Thyroid gland (tissue), 4 donors: ENCODE measurements at places on chromosomes 12 and 14.

DNA sequence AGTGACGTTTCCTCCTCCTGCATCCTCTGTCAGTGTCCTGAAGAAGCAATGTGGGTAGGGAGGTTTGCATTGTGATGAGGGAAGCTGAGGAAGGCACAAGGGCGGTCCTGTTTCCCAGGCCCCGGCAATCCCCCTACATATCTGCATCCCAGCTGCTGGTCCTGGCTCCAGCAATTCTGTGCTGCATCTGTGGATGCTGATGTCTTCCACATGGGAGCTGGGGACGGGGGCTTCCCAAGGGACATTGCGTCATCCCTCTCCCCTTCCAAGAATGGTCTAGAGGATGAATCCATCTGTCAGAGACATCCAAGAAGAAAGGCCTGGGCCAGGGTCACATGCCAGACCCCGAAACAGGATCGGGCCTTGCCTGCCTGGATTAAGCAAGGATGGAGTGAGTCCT is 52.1 kb downstream of the TSPAN11 start:
- no peak for DNase-seq

DNA sequence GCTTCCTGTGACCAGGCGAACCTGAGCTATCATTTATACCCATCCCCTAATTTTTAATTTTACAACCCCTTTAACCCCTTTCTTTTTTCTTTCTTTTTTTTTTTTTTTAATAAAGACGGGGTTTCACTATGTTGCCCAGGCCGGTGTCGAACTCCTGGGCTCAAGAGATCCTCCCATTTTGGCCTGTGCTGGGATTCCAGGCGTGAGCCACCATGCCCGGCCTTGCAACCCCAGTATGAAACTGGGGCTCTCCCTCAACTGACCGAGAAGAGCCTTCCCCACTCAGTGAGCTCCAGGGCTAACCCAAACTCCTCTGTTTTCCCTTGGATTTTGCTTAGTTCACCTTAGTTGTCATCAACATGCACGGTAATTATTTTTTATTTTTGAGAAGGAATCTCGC is 992 bp downstream of the CPSF2 start:
- DNase-seq: no peak

DNA sequence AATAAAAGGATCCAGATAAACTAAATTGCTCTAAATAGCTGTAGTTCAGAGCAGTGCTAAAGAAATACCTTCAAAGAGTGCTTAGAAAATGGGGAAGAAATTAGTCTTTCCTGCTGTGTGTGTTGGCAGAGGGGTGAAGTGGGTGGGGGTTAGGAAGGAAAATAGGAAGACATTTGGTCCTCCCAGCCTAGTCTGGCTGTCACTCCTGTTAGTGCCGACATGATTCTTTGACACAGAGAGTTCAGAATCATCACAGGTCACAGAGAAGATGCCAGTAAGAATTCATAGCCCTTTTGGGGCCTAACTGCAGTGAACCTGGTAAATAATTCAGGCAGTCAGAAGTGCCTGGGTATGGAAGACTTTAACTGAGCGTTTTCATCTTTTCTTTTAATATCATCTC is 74.8 kb downstream of the FLRT2 start:
- DNase-seq: no peak

DNA sequence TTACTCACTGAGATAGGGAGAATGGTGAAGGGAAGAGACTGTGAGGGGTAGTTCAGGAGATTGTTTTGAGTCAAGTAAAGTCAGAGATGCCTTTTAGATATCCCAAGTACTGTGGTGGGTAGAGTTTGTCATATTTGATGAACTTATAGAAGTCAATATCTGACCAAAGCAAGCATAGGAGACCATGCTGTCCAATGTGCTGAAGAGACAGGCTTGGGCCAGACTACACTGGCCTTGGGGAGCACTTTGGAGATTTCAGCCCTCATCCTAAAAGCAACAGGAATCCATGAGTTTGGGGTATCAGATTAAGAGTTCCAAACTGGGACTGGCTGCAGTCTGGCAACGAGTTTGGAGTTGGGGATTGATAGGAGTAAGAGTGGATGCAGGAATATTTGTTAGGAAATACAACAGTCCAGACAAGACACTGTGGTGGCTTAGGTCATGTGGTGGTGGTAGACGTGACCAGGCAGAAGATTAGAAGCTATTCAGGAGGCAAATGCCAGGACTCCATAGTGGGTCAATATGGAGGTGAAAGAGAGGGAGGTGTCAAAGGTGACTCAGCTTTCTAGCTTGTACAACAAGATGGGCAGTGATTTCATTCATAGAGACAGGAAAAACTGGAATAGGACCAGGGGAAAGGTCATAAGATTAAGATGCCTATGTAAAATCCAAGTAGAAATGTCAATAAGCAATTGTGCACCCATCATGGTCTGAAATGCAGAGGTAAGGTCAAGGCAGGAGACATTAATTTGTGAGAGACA is 81.9 kb downstream of the FAR2 start:
- DNase-seq: no peak

- no peak for DNase-seq
Measured at GRCh38 chr14:41699486-41699885, 92.8 kb downstream of the LRFN5 start.

GRCh38 chr14:63487724-63488123 is 55.5 kb downstream of the PPP2R5E start:
- DNase-seq: no peak

- DNase-seq: no peak
Measured at GRCh38 chr12:25307818-25308217, 57.1 kb upstream of the KRAS start.

DNA sequence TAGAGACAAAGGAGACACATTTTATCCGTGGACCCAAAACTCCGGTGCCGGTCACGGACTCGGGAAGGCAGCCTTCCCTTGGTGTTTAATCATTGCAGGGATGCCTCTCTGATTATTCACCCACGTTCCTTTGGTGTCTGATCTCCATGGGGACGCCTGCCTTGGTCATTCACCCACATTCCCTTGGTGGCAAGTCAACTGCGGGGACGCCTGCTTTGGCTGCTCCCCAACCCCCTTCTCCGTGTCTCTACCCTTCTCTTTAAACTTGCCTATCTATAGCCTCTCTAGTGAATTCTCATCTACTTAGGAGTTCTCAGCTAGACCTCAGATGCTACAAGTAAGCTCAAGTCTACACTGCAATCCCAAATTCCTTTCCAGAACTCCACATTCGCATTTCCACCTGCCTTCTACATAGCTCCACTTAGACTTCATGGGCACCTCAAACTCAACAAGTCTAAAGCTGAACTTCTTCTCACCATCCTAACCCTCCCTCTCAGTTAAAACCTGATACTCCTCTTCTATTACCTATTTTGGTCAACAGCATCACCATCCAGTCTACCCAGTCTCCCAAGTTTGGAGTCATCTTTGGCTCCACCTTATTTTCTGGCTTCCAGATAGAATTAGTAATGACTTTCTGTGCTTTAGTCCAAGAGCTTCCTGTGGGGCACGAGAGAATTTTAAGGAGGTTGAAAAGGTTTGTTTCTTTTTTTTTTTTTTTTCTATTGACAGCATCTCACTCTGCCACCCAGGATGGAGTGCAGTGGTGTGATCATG is 14.4 kb downstream of the SPTLC2 start:
- no peak for DNase-seq

GRCh38 chr14:105118646-105119407 is 49.7 kb downstream of the JAG2 start:
- no peak for DNase-seq

- no peak for DNase-seq
Measured at GRCh38 chr12:132491138-132491663, 1.2 kb downstream of the FBRSL1 start.

- no peak for DNase-seq
Measured at GRCh38 chr14:31075144-31075543, 49.0 kb upstream of the STRN3 start.

- no peak for DNase-seq
Measured at GRCh38 chr14:33738491-33738890, 212.4 kb downstream of the EGLN3 start.

DNA sequence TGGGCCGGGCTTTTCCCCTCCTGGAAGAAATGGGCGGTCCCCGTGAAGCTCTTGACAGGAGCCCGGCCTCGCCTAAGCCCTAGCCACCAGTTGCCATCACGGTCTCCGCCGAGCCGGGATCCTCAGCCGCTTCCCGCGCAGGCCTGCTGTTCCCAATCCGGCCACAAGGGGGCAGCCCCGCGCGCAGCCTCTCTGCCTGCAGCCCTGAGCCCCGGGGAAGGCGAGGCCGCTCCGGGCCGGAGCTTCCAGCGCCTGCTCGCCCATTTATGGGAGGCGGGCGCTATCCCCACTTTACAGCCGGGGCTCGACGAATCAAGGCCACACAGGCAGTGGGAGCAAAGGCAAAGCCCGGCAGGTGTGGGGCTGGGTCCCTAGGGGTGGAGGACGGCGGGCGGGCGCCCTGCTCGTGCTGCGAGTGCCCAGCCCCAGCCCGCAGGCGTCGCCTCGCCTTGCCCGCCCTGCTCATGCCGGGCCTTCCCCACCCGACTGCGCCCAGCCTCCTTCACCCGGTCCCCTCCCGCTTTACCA is 61.5 kb downstream of the LGMN start:
- peak; percentile 82 for DNase-seq

GRCh38 chr12:31267966-31268365 is 58.0 kb downstream of the SINHCAF start:
- no peak for DNase-seq

GRCh38 chr12:47864646-47865235 is 40.1 kb downstream of the VDR start:
- no peak for DNase-seq

- DNase-seq: no peak
Measured at GRCh38 chr12:119668324-119668841, 450 bp downstream of the PRKAB1 start.

- no peak for DNase-seq
Measured at GRCh38 chr14:54169254-54169924, 212.8 kb upstream of the BMP4 start.

- DNase-seq: peak; percentile 83
Measured at GRCh38 chr12:53221203-53222080, 10.6 kb downstream of the RARG start.

- DNase-seq: no peak
Measured at GRCh38 chr12:59699421-59700152, 103.8 kb downstream of the SLC16A7 start.

GRCh38 chr12:84079626-84080025 is 833.0 kb downstream of the SLC6A15 start:
- no peak for DNase-seq

DNA sequence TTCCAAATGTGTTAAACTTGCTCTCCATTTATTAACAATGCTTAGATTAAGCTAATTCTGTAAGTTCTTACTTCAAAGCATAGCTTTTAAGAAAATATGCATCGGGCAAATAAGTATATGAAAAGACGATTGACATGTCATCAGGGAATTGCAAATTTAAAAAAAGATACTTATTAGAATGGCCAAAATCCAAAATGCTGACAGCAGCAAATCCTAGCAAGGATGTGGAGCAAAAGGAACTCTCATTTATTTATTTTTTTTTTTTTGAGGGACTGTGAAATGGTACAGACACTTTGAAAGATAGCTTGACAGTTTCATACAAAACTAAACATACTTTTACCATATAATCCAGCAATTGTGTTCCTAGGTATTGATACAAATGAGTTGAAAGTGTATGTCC is 779.5 kb upstream of the MDGA2 start:
- no peak for DNase-seq

DNA sequence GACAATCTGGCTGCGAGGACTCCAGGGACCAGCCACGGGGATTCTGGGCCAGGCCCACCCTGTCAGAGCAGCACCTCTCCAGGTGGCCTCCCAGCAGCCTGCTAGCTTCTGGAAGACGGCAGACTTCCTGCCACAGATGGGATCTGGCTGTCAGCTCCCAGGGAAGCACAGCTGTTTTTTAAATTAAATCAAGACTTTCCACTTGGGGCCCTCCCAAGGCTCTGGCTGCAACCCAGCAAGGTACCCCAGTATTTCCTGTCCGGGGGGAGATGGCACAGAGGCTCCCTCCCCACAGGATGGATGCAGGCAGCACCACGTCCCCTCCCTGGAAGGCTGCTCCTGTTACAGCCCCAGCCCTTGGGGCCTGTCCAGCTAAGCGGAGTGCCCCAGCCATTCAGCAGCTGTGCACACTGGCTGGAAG is 56.9 kb downstream of the ACTN1 start:
- DNase-seq: no peak

DNA sequence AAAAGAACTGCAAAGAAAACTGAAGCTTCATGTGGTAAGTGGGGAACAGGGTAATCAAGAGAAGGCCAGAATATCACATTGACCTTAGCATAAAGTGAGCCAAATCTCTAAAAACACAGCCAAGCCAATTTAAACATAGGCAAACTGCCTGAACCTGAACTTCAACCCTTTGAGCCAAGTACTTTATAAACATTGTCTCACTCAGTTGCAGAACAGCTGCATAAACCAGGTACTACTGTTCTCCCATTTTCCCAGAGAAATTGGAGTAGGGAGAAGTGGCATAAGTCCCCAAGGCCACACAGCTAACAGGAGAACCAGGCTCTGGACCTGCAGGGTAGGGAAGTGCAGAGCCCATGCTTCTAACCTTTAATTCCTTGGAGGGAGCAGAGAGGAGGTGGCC is 30.4 kb upstream of the FKBP4 start:
- DNase-seq: no peak
